ENCODE measurements at places on chromosomes 5 and 9. TPM values are rescaled to one million over a fixed set of nuclear protein-coding genes. Genes with fewer than 3 reads are reported as not detected.

GRCh38 chr9:91795598-91796241 is 154.3 kb downstream of the ROR2 start:
- DNase-seq: peak; percentile 42

- DNase-seq: no peak
Observed at GRCh38 chr5:56154732-56155484, 78.2 kb downstream of the ANKRD55 start.

GRCh38 chr9:93585695-93586094 is 9.3 kb downstream of the PHF2 start:
- DNase-seq: no peak

DNA sequence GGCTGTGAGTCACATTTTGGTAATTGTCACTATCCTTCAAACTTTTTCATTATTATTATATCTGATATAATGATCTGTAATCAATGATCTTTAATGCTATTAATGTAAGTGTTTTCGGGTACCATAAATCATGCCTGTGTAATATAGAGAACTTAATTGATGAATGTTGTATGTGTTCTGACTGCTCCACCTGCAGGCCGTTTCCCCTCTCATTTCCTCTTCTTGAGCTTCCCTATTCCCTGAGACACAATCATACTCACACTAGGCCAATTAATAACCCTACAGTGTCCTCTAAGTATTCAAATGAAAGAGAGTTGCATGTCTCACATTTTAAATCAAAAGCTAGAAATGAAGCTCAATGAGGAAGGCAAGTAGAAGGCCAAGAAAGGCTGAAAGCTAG is 420.9 kb upstream of the SGCD start:
- DNase-seq: no peak

DNA sequence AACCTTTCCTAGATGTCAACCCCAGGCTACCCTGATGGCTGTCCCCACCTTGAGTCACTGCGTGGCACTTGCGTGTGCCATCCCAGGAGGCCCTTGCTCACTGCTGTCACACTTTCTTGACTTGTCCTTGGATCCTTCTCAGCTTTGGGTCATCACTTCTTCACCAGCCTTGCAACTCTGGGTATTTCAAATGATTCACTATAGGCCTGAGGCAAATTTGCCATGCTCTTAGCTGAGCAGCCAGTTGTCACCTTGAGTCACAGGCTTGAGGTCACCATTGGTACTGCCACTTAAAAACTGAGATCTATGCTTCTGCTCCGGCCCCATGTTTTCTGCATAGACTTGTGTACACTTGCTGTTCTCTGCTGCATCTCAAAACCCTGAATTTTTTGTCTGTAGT is 84.7 kb downstream of the BASP1 start:
- no peak for DNase-seq

DNA sequence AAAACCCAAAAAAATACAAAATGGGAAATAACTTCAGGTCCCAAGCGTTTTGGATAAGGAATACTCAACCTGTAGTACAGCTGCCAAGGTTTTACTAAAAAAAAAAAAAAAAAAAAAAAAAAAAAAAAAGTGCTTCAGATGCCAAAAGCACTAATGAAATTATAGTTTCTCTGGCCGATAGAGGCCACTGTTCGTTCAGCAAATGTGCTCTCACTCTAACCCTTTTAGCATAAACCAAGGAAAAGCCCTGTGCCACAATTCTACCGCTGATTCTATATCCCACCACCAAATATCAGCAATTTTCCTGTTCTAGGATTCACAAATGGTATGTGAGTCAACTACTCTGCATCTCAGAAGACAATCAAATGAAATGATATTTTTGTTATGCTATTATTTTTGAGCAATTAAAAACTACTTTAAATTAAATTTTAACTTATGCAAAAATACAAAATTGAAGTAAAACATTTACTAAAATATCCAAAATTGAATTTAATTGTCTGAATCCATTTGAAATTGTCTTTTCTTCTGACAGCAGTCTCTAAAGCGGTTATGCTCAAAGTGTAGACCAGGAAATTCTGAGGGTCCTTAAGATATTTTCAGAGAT is 79.8 kb downstream of the RICTOR start:
- DNase-seq: peak; percentile 66

GRCh38 chr9:128246471-128246870 is 29.3 kb downstream of the GOLGA2 start:
- DNase-seq: peak; percentile 38

DNA sequence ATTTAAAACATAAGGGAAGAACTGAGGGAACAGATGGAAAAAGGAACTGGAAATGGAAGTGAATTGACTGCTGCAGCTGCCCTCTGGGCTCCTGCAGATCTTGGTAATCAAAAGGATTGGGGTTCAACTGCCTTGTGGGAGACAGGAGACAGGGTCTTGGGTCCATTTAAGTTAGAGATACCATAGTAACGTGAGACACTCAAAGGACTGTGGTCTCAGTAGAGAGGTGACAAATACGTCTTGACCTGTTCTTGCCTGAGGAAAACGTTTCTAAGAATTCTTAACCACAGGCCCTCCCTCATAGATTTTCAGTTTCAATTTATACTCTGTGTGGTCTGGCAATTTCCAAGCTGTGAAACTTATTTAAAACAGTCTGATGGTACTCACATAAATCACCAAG is 100.8 kb upstream of the DHFR start:
- DNase-seq: no peak

GRCh38 chr5:146039420-146039819 is 66.0 kb downstream of the PLAC8L1 start:
- no peak for DNase-seq

GRCh38 chr9:18478501-18479361 is 4.8 kb downstream of the ADAMTSL1 start:
- DNase-seq: no peak

DNA sequence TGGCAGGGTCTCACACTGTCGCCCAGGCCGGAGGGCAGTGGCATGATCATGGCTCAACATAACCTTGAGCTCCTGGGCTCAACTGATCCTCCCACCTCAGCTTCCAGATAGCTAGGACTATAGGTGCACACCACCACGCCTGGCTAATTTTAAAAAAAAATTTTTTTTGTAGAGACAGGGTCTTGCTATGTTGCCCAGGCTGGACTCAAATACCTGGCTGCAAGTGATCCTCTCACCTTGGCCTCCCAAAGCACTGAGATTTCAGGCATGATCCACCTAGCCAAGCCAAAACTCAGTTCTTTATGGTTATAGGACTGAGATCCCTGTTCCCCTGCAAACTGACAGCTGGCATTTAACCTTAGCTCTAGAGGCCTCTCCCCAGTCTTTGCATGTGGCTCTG is 5.3 kb downstream of the LMBRD2 start:
- DNase-seq: no peak

- DNase-seq: no peak
Observed at GRCh38 chr5:179495906-179496455, 54.4 kb upstream of the RUFY1 start.

- peak; percentile 94 for DNase-seq
Observed at GRCh38 chr9:129182625-129183494, 4.8 kb upstream of the IER5L start.

DNA sequence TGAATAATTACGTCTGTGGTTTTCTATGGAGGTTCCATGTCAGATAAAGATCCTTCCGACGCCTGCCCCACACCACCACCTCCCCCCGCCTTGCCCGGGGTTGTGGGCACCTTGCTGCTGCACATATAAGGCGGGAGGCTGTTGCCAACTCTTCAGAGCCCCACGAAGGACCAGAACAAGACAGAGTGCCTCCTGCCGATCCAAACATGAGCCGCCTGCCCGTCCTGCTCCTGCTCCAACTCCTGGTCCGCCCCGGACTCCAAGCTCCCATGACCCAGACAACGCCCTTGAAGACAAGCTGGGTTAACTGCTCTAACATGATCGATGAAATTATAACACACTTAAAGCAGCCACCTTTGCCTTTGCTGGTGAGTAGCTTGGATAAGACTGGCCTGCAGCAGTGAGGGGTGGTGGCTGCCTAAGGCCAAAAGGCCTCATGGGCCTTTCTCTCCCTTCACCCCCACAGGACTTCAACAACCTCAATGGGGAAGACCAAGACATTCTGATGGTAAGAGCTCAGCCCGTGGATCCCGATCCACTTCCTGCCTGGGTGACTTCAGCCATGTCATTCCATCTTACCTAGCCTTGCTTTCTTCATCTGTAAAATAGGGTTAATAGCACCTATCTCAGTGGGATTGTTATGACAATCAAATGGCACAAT is at the start of gene IL3:
IL3 (plus strand) TSS at position 155 of the 661 bp plus-strand sequence; CDS start at position 207, 52 bp downstream.
- peak; percentile 27 for DNase-seq

DNA sequence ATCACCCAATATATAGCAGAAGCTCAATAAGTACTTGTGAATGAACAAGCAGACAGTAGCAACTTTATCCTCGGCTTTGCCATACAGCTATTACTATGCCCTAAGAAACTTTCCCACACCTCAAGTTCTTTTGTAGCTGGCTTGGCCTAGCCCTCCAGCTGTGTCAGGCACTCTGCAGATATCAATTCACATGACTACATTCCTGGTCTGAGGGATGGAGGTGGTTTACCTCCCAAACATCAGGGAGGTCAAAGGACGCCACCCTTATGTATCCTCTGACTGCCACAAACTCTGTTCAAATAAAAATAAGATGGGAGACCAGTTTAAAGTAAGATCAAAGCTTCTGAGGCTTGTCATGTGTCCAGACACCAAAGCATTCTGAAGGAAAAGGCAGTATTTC is 416.3 kb downstream of the PIK3R1 start:
- DNase-seq: peak; percentile 56

Gene CATSPER3
- total RNA-seq: 0.68 TPM

Gene CBY3
- total RNA-seq: not detected

Gene PCDHA9
- total RNA-seq: 2.6 TPM

Gene NTNG2
- 1.3 TPM for total RNA-seq

Gene CARD6
- 0.13 TPM for total RNA-seq

Gene LCN15
- 0.47 TPM for total RNA-seq

All from endodermal cell (in vitro differentiated cells).